ENCODE measurements at places on chromosomes 6 and 20.

DNA sequence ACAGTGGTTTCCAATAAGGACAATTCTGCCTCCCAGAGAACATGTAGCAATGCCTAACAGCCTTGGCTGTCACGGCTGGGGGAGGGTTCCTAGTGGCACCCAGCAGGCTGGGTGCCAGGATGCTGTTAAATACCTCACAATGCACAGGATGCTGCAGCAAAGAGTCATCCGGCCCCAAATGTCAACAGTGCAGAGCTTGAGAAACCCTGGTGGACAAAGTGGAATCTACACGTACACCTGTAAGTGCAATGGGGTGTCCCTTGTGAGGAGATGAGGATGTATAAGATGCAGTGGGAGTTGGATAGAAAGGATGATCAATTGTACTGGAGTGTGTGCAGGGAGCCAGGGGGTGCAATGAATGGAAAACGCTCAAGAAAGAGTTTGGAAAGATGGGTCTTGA, 142.4 kb downstream of the FNDC1 start:
- DNase-seq, result no peak

DNA sequence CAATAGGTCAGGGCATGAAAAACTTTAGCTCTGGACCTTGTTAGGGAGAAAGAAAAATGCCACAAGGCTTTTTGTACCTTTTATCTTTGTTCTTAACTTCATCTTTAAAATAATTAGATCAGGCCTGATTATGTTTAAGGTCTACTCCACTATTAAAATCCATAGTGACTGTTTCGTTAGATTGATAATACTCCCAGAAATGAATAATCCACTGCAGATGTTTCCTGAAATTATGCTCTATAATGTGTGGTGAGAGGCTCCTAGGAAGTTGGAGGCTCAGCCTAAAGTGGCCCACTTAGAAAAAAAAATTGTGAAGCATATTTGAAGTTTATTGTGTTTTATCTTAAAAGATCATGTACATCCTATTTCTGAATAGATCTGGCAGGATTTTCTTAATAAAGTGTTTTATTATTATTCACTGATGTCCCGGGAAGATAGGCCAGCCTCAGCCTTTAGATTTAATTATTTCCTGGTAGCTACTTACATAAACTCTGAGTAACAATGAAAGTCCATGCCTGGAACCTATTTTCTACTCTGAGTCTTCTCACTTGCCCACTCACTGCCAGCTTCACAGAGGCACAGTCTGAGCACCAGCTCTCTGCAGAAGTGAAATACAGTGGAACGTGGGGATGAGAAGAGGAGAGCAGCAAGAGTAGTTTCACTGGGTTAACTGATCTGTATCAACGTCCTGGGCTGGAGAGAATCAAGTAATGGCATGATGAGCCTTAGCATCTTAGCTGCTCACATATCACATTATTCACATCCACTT, 126.8 kb upstream of the TMEM170B start:
- DNase-seq, result no peak

DNA sequence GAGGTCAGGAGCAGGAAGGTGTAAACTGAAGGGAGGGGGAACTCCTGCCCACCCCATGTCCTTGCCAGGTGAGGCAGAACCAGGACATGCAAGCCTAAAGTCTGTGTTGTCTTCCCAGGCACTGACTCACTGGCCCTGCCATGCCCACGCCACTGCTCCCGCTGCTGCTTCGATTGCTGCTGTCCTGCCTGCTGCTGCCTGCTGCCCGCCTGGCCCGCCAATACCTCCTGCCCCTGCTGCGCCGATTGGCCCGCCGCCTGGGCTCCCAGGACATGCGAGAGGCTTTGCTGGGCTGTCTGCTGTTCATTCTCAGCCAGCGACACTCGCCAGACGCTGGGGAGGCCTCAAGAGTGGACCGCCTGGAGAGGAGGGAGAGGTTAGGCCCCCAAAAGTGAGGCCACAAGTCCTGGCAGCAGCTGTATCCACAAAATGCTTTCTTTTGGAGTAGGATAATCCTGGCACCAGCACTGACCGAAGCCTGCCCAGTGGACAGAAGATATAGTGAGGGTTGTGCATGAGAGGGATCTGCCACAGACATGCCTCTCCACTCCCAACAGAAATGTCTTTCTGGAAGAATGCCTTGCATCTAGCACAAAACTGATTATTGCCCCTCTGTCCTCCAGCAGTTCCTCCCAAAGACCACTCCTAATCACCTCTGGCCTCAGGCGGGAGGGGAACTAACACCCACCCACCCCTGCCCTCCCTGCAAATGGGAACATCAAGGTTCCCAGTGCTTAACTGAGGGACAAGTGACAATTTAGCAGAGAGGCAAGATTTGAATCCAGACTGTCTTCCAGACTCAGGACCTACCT, 812 bp downstream of the MYMX start:
- DNase-seq, result no peak

GRCh38 chr20:61099806-61100205, 152.3 kb upstream of the CDH4 start:
- no peak for DNase-seq

DNA sequence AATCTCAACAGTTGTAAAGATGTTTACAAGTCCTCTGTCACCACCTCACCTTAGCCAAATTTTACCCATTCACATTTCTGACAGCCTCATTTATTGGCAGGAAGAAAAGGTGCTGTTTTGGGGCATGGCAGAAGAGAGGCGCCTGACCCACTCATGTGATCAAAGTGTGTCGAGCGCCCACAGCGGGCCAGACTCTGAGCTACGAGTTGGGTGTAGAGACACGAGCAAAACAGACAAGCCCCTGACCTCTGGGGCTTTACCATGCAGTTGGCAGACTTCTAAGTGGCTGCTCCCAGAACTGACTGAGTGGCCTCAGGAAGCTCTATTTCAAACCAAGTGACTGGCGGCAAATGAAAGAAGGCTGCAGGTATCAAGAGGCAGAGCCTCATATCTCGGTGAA, 167.0 kb downstream of the SOBP start:
- no peak for DNase-seq

DNA sequence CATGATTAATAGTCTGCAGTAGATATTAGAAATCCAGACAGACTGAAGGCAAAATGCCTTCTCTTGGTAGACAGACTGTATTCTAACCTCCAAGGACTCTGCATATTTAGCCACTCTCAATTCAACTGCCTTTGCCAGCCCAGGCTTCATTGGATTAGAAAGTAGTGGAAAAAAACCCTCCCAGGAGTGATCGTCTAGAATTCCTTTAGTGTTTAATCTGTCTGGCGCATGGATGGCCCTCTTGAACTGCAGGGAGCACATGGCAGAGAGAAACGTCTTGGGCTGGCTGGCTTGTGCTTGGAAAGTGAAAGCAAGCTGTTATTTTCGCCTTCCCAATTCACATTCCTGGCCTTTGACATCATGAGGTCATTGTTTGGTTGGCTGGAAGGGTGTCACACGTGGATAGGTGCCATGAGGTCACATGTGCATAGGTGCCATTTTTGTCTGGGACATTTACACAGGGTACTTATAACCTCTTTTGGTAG, 30.9 kb upstream of the NEDD9 start:
- DNase-seq, result no peak

DNA sequence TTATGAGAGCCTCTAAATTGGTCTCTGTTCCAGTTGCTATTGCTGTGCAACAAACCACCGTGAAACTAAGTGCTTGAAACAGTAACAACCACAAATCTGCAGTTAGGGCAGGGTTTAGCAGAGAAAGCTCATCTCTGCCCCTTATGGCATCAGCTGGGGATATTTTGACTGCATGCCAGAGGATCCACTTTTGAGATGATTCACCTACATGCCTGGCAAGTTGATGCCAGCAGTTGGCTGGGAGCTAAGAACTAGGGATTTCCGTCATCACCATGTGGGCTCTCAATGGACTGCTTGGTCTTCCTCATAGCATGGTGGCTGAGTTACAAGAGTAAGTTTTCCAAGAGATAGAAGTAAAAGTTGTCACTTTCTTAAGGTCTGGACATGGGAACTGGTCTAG, 35.1 kb downstream of the PLCB4 start:
- no peak for DNase-seq

- DNase-seq, result peak; percentile 5
Measured at GRCh38 chr20:40160097-40160550, 528.9 kb downstream of the MAFB start.

- no peak for DNase-seq
Measured at GRCh38 chr6:18427296-18427695, 40.1 kb downstream of the RNF144B start.

DNA sequence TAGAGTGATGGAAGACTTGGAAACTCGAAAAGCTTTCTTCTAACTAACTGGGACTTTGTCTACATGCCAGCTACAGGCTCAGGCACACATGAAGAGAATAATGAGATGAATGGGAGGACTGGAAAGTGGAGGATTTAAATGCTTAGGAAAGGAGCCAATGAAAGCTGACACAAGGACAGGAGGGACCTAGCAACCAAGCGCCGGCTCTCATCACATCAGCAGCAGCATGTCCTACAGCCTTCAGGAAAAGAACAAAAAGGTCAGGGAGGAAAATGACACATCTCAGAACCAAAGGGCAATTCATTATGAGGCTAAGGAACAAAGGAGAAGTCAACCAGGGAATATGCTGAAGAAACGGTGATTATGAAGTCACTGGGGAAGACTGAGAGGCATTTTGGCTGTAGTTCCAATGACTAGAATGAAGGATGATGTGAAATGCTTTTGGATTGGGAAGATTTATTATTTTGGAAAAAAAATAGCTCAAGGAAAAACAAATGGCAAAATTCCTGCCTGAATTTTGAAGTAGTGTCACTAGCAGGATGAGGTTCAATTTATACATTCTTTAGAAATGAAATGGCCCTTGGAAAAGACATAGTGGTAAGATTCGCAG, 5.7 kb downstream of the BACH2 start:
- no peak for DNase-seq

DNA sequence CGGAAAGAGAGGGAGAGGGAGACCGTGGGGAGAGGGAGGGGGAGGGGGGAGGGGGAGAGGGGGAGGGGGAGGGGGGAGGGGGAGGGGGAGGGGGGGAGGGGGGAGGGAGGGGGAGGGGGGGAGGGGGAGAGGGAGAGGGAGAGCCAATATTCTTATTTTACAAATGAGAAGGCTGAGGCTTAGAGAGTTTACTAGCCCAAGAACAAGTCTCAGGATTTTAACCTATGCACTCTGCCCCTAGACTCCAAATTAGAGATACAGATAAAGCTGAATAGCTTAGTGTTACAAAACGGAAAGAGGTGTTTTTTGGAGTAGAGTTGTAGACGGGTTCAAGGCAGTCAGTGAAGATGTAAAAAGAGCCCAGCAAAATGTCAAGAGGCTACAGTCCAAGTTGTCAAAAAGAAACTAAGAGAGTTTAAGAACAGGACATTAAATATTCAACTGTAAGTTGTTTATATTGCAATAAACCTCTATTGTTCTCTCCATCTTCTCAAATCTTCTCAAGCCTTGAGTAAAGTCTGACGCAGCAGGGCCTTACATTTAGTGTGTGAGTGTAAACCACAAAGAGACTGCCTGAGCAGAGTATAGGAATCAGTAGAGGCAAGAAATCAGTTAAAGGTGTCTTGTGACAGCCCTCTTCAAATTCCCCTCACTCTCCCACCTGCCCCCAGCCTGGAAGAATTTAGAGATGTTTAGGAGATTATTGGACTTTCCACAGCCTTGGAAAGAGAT, 34.9 kb upstream of the AKIRIN2 start:
- DNase-seq, result no peak

GRCh38 chr6:27501187-27501586, 28.3 kb upstream of the ZNF184 start:
- DNase-seq, result no peak

DNA sequence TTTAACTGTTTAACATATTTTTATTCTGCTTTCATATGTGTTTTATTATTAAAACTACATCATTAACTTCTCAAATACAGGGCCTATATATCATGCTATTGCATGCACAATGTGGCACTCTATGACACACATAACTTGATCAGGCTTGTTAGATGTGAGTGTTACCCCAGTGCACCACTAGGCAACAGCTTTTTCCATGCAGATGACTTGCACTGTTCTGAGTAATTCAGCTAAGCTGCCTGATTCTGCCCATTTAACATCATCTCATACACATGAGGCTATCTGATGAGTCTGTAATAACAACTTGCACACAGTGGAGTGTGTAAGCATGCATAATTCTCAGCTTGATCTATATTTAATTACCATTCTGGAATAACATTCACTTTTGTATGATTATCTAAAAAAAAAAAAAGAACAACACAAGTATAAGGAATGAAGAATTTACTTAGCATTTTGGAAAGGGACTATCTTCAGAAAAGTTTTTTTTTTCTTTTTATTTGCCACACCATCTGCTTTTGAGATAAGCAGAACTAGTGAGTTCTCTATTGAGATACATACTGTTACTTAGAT, 83.1 kb downstream of the GRM1 start:
- no peak for DNase-seq

- DNase-seq, result no peak
Measured at GRCh38 chr6:53151676-53152075, 3.0 kb upstream of the GCM1 start.

DNA sequence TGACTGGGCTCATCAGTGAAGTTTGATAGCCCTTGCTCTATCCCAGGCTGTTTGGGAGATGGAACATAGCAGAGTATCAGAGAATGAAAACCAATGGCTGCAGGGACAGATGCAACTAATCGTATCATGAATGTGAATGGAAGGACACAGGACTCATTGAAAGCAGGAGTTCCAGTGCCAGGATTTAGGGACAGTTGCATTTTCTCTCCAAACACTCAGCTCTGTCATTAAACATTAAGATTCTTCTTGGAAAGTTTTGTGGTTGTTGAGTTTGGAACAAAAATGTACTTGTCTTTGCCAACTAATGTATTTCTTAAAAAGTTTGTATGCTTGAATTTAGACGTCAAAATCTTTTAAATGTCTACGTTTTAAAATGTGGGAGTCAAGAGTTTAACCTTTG, 31.0 kb upstream of the GSTA5 start:
- no peak for DNase-seq

- no peak for DNase-seq
Measured at GRCh38 chr6:29834564-29835436, 7.2 kb downstream of the HLA-G start.

- DNase-seq, result no peak
Measured at GRCh38 chr6:85186546-85187175, 263.2 kb upstream of the NT5E start.

- DNase-seq, result no peak
Measured at GRCh38 chr6:125570526-125570925, 178.9 kb upstream of the HEY2 start.

DNA sequence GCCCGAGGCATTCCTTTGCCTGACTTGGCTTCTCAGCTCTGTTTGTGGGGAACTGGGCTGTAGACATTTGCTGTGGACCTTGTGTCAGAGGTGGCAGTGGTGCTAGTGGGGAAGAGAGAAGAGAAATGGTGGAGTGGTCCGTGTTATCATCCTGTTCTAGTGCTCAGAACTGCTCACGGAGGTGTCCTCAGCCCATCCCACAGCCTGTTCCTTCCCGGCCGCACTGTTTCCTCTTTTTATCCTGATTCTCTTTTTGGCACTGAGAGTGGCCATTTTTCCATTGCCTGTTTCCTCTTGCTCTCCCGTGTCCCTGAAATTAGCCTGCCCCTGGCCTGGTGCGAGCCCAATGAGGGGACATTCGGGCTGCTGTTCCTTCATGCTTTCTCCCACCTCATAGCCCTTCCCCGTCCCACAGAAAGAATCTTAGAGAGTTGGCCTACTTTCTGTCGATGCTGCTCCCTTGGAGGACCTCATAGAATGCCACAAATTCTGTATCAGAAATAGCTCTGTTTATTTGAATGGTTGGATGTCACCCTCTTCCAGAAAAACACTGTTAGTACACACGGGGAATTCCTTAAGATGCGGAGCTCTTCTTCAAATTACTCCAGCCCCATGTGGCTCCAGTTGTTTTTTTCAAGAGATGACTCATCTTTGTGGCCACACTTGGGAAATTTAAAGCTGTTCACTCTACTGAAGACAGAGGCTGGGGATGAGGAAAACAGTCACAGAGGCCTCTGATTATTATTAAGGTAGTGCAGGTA, 26.1 kb downstream of the FARS2 start:
- DNase-seq, result no peak

- no peak for DNase-seq
Measured at GRCh38 chr6:1604158-1605003, 5.3 kb upstream of the FOXC1 start.
